ENCODE measurements at places on chromosomes 2 and 18. TPM values are rescaled to one million over a fixed set of nuclear protein-coding genes. Genes with fewer than 3 reads are reported as not detected.

DNA sequence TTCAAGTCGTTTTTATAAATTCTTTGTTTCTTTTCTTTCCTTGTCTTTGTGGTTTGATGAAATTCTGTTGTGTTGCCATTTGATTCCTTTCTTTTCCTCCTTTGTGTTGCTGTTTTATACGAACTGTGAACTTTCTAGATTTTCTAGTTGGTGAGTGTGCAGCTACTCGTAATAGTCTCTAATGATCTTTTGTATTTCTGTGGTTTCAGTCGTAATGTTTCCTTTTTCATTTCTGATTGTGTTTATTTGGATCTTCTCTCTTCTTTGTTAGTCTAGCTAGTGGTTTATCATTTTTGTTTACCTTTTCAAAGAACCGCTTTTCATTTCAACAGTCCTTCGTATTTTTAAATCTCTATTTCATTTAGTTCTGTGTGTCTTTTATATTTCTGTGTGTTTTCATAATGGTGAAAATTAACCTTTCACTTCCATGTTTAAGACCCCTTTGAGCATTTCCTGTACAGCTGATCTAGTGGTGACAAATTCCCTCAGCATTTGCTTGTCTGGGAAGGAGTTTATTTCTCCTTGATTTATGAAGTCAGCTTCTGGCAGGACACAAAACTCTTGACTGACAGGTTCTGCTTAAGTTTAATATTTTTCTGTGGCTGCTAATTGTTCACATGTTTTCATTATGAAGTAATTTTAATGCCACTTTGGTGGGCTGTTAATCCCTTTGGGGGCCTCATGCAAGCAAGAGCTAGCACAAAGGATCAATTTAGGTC lies 16.2 kb upstream of the MALT1 start:
- H3K36me3 ChIP-seq: no peaks in the 10 kb centered on the region
- no peak overlapping the region for H3K4me3 ChIP-seq
- no peaks in the 10 kb centered on the region for H3K27me3 ChIP-seq
- no peak overlapping the region for H3K27ac ChIP-seq

- H3K4me3 ChIP-seq: no peak overlapping the region
- no peaks in the 10 kb centered on the region for H3K27me3 ChIP-seq
- H3K36me3 ChIP-seq: no peaks in the 10 kb centered on the region
- H3K4me1 ChIP-seq: peaks cover 17% of the 10 kb centered on the region
These were observed 7.3 kb upstream of the HTR2B start for GRCh38 chr2:231132129-231132528.

- H3K4me1 ChIP-seq: no peaks in the 10 kb centered on the region
- H3K36me3 ChIP-seq: no peaks in the 10 kb centered on the region
- no peak overlapping the region for H3K27ac ChIP-seq
- DNase-seq: no peak
These were observed 71.0 kb upstream of the SPATS2L start for GRCh38 chr2:200235533-200235932.

DNA sequence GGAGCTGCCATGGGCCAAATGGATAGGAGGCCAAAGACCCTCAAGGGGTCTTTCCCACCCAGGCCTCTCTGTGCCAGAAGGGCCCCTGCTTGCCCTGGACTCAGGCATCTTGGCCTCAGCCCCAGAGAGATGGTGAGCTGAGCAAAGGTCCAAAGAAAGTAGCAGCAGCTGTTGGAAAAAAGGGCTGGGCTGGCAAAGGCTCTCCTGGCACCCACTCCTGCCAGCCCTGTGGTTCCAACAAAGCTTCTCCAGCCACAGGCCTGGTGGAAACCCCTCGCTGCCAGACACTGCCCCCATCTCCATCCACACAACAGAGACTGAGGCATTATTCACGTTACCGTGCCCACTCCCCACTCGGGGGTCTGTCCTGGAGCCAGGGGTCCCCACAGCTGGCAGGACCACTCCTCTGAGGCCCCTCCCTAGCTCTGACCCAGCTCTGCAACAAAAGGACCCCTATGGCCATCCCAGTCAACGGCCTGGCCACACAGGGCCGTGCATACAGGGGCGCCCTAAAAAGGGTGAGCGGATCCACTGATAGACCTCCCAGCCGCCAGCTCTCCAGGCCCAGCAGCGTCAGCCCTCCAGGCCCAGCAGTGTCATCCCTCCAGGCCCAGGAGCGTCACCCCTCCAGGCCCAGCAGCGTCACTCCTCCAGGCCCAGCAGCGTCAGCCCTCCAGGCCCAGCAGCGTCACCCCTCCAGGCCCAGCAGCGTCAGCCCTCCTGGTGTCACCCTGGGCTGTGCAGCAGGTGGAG lies 10.1 kb downstream of the BIN1 start:
- DNase-seq: peak; percentile 90
- H3K4me3 ChIP-seq: no peak overlapping the region

DNA sequence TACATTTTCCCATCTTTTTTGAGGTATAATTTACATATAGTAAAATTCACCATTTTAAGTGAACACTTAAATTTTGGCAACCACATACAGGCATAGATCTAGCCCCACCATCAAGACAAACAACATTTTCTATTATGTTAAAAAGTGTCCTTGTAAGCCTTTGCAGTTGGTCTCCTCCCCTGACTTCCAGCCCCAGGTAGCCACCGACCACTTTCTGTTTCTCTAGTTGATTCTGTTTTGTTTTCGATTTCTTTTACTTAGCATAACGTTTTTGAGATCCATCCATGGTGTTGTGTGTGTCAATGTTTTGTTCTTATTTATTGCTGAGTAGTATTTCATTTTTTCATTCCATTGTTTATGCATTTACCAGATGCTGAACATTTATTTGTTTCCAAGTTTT lies 135.5 kb upstream of the FOSL2 start:
- H3K27me3 ChIP-seq: no peaks in the 10 kb centered on the region
- H3K4me1 ChIP-seq: no peaks in the 10 kb centered on the region
- H3K27ac ChIP-seq: no peak overlapping the region
- no peak for DNase-seq

GRCh38 chr2:160308915-160309314 lies 108.8 kb upstream of the ITGB6 start:
- H3K27me3 ChIP-seq: no peaks in the 10 kb centered on the region
- peaks cover 28% of the 10 kb centered on the region for H3K4me1 ChIP-seq
- H3K36me3 ChIP-seq: no peaks in the 10 kb centered on the region
- H3K4me3 ChIP-seq: no peak overlapping the region

GRCh38 chr2:223418604-223419199 lies 183.5 kb downstream of the SCG2 start:
- H3K36me3 ChIP-seq: no peaks in the 10 kb centered on the region
- H3K27me3 ChIP-seq: no peaks in the 10 kb centered on the region
- H3K4me3 ChIP-seq: no peak overlapping the region

GRCh38 chr2:160478660-160479059 lies 14.9 kb downstream of the RBMS1 start:
- H3K4me1 ChIP-seq: peaks cover 23% of the 10 kb centered on the region
- no peak overlapping the region for H3K4me3 ChIP-seq
- no peak for DNase-seq
- no peaks in the 10 kb centered on the region for H3K36me3 ChIP-seq
- no peak overlapping the region for H3K27ac ChIP-seq

DNA sequence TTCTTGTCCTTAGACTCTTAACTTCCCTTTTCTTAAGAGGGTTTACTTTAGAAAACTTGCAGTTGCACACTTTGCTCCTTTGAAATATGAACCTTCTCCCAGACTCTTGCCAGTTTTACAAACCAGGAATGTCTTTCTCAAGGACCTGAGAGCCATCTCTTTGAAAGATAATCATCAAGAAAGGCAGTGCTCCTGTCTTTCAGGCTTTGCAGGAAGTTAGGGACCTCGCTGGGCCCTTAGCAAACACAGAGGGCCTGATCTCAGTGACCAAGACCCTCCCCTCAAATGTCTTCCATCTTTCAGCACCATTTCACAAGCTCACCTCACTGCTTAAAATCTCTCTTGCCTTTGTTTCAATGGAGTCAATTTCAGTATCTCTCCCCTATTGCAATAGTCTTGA lies 32.0 kb upstream of the NYAP2 start:
- no peak overlapping the region for H3K27ac ChIP-seq
- no peak for DNase-seq
- H3K4me1 ChIP-seq: no peaks in the 10 kb centered on the region
- no peaks in the 10 kb centered on the region for H3K36me3 ChIP-seq

GRCh38 chr2:98886066-98886554 lies 49.9 kb downstream of the CRACDL start:
- no peaks in the 10 kb centered on the region for H3K4me1 ChIP-seq
- H3K27ac ChIP-seq: no peak overlapping the region
- H3K36me3 ChIP-seq: no peaks in the 10 kb centered on the region
- no peak overlapping the region for H3K4me3 ChIP-seq
- DNase-seq: no peak
- no peaks in the 10 kb centered on the region for H3K27me3 ChIP-seq

GRCh38 chr2:237717366-237718276 lies 81.0 kb upstream of the RBM44 start:
- no peak overlapping the region for H3K4me3 ChIP-seq
- peak overlapping the region; percentile 91 for H3K27ac ChIP-seq
- H3K27me3 ChIP-seq: no peaks in the 10 kb centered on the region
- H3K36me3 ChIP-seq: no peaks in the 10 kb centered on the region
- H3K4me1 ChIP-seq: peaks cover 84% of the 10 kb centered on the region
- peak; percentile 72 for DNase-seq

ERICH2 gene
- not detected for total RNA-seq

ATOH8 gene
- 266 TPM for total RNA-seq

ATIC gene
- total RNA-seq: 41.9 TPM

UGT1A5 gene
- total RNA-seq: not detected
